D721Med (cell line): ENCODE measurements at places on chromosomes 12 and 14.

- DNase-seq, result no peak
Observed at GRCh38 chr14:81302638-81303037, 81.9 kb upstream of the GTF2A1 start.

DNA sequence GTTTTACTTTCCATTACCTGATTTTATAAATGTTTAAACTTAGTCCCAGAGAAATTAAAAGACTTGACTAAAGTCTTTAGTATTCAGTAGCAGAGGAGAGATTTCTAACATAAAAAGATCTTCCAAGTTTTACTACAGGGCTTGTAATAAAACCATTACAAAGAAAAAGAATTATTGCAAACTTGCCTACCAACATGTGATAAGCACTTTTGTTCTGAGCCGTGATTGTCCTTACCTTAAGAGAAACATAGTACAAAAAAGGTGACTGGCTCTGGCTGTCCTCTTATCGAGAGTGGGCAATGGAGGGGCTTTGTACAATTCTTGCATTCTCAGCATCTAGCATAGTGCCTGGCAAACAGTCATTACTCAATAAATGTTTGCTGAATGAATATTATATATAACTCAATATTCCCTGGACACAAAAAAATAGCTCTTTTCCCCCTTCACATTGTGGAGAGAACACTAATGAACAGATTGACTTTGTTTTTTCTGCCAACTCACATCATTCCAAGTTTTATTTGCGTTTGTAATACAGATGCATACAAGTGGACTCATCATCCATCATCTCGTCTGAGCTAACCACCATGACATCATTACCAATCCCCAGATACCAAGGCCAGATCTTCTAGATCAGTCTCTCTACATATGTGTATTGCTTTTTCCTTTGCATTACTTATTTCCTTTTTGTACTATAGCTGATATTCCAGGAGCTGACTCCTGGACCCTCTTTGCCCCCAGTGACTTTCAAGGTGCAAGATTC is 192.8 kb upstream of the EEA1 start:
- no peak for DNase-seq

DNA sequence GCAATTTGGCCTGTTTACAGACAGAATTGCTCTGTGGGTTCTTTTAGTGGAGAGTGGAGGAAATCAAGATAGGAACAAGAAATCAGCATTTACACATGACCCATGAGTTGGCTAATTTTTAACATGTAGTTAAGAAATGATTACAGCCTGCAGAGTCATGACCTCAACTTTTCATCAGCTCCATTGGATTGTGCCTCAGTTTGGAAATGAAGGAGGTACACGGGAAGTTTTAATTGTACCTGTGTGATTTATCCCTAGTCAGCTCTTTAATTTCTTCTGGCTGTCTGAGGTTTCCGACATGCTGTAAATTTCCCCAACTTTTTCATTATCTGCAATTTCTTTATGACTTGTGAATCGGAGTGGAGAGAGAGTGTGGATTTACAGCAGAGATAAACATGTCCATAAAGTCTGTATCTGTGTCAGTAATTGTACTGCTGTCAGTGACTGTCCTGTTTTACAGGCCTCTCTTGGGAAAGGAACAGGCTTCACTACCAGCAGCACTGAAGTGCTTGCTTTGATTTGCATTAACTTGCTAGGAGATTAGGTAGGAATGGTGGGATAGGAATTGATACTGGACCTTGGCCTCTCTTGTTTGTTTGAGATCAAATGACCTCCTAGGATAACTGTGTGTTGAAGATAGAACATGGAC is 49.2 kb downstream of the LIN52 start:
- no peak for DNase-seq

GRCh38 chr12:111386885-111387284 is 18.0 kb upstream of the PHETA1 start:
- no peak for DNase-seq

DNA sequence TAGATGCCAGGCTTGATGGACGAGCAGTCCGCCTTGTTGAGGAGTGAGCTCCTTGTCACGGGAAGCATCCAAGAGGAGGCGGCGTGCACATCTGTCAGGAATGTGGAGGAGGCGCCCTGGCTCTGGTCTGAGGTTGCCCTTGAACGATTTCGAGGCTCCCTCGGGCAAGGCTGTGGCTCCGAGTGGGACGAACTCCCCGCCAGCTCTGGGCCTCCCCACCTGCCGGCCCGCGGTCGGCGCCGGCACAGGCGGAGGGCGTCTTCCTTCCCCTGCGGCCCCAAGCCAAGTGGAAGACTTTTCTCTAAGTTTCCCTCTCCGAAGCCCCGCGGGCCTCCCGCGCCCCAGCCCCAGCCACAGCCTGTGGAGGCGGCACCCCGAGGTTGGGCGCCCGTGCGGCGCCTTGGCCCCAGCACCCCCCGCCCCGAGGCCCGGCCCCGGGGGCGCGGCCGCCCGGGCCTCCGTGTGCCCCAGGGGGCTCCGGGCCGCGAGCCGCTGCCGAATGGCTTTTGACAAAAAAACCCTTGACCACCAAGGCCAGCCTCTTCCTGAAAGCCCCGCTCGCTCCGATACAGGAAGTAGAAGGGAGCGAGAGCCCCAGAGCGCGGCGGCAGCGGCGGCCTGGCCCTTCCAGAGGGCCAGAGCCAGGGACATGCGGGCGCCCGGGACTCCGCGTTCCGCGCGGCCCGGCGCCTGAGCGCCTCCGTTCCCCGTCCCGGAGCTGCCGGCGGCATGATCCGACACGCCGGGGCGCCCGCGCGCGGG is at the start of gene RIN3:
Gene RIN3 (plus strand): TSS at position 578 of the 762 bp plus-strand sequence. CDS start 152 bp downstream, at position 730.
- DNase-seq, result no peak

GRCh38 chr12:98745578-98746391 is 100.7 kb downstream of the APAF1 start:
- no peak for DNase-seq

GRCh38 chr14:39912192-39913100 is 480.2 kb upstream of the FBXO33 start:
- no peak for DNase-seq

GRCh38 chr12:121388421-121388981 is 11.4 kb upstream of the RNF34 start:
- DNase-seq, result no peak

DNA sequence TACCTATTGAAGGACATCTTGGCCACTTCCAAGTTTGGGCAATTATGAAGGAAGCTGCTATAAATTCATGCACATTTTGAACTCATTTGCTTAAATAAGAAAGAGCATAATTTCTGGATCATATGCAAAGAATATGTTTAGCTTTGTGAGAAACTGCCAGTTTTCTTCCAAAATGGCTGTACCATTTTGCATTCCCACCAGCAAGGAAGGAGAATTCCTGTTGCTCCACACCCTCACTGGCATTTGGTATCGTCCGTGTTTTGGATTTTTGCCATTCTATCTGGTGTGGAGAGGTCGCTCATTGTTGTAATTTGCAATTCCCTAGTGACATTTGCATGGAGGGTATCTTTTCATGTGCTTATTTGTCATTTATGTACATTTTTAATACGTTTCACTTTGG is 339.3 kb downstream of the DAD1 start:
- DNase-seq, result no peak
